Stimulated activated CD8-positive, alpha-beta memory T cell treated with anti-CD3 and anti-CD28 coated beads, Interleukin-12 subunit alpha, Interleukin-12 subunit beta, amount 100 ng/mL, for 4 hours (primary cell): ENCODE measurements at places on chromosomes 4 and X.

DNA sequence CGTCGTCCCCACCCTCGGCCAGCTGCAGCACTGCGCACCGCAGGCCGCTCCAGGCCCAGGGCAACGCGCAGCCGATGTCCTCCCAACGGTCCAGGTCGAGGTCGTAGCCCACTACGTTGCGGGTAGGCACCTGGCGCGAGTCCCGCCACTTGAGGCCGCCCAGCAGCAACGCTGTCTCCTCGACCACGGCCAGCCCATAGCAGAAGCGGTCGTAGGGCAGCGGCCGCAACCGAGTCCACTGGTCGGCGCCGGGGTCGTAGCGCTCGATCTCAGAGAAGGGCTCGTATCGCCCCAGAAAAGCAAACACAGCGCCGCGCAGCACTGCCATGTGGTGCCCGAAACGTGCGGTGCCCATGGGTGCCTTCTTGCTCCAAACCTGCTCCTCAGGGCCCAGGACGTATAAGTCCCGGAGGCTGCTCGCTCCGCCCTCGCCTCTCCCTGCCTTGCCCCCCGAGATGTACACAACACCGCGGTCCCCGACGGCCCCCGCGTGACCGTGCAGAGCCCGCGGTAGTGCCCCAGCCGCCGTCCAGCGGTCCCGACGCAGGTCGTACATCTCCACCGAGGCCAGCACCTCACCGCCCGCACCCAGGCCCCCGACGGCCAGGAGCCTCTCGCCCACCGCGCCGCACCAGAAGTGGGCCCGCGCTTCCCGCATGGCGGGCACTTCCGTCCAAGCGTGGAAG lies 2.1 kb downstream of the KLHL34 start:
- no peak for DNase-seq

- DNase-seq: no peak
Observed at GRCh38 chr4:40559585-40560465, 69.8 kb downstream of the RBM47 start.

DNA sequence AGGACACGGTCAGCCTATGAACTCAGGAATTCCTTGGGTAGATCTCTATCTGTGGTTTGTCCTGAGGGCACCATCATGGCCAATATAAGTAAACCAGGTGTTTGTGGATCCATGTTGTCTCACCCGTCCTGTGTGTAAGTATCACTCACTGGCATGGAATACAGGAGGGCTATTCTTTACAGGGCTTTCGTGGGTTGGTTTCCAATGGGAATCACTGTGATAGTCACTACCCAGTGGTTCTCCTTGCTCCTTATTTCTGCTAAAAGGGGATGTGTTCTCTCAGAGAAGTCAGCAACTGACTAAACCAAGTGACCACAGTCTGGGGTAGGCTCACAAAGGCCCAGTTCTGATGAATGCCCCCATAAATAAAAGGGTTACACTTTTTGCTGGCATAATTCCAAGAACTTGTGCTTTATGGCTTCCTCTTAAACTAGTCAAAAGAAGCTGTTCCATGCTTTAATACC lies 236.7 kb upstream of the JADE1 start:
- DNase-seq: no peak

- DNase-seq: no peak
Observed at GRCh38 chr4:82057990-82058544, 315.7 kb downstream of the HNRNPD start.

GRCh38 chrX:12999422-12999821 lies 24.5 kb downstream of the TMSB4X start:
- DNase-seq: no peak

GRCh38 chrX:58051346-58051745 lies 141.1 kb upstream of the ZXDA start:
- no peak for DNase-seq

DNA sequence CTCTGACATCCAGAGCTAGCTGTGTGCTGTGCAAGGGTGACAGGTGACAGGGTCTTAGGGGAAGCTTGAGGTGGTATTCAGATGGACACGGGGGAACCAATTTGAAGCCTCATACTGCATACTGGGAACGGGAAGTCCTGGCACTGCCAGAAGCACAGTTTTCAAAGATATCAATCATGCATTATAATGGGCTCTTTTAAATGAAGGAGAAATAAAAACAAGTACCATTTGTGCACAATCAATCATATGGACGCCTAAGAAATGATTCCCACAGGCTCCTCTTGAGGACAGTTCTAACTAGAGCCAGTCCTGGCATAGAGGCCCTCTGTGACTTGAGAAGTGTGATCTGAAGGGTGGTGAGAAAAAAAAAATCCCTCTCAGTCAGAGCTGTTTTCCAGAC lies 50.9 kb downstream of the TSC22D3 start:
- no peak for DNase-seq

DNA sequence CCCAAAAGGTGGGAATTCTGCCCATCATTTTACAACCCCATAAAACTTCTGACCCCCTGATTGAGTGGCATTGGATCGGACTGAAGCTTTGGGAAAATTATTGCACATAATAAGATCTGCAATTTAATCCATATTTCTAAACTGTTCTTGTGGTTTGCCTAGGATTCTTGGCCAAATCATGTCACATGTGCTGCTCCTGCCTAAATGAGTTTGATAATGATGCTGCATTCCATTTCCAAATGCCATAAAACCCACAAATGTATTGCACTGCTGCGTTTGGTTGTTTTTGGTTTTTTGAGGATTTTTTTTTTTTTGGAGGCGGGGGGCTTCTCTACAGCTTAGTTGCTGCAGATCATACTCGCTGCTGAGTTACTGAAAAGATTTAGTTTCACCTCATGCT lies 153.6 kb downstream of the QDPR start:
- no peak for DNase-seq

GRCh38 chr4:41043465-41043864 lies 170.9 kb downstream of the APBB2 start:
- no peak for DNase-seq

- no peak for DNase-seq
Observed at GRCh38 chr4:169379688-169380087, 108.9 kb upstream of the SH3RF1 start.

DNA sequence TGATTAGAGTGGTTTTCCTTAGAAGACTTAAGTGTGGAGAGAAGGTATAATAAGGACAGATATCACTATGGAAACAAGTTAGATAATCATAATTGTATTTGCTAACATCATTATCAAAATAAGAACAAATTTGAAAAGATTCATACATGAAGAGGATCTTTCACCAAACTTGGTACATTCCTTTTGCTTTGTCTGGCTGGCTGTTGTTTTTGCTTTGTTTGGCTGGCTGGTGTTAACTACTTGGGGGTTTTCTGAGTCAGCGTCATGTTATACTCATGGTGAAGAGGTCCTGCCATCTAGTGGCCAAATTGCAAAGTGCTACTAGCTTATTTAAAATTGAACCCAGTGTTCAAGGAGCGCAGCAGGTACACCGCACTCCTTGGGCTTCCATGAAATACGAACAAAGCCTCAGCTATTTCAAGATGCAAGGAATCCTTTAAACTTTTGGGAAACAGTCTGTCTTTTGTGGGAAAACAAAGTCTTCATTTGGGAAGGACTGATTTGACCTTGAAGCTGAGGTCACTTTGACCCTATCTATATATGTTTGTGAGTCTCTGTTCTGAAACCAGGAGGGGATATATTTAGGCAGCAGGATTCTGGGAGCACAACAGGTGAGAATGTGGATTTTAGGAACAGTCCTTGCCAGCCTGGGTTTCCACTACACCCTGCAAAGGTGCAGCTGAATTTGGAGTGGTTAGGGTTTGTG lies 129.7 kb downstream of the PLS3 start:
- DNase-seq: no peak

DNA sequence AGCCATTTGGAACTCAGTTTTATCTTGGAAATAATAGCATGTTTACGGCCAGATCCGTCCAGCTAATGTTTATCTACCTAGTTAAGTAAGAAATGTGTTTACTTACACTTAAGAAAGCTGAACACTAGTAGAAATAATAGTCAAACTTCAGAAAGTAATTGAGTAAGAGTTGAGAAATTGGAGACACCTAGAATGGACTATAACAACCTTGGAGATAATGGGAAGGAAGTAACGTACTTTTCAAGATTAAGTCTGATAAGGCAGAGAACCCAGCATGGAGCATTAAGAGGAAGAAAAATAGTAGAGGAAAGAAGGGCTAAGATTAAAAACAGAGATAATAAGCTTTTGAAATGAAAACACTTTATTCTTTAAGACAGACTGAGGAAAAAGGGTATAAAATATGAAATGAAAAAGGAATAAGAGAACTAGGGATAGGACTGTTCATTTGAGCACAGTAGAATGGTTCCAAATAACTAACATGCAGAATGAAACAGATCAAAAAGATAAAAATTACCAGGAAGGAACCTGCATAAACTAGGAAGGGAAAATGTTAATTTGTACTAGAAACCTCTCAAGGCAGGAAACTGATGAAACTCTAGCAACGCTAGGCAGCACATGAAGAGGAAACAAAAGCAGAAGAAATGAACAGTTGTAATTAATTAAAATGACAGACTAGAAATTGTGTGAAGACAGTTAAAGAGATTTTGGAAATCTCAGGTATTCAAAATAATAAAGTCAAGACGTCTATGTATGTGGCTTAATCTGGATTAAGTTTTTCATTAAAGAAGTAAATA lies 71.7 kb downstream of the FBXW7 start:
- DNase-seq: no peak

DNA sequence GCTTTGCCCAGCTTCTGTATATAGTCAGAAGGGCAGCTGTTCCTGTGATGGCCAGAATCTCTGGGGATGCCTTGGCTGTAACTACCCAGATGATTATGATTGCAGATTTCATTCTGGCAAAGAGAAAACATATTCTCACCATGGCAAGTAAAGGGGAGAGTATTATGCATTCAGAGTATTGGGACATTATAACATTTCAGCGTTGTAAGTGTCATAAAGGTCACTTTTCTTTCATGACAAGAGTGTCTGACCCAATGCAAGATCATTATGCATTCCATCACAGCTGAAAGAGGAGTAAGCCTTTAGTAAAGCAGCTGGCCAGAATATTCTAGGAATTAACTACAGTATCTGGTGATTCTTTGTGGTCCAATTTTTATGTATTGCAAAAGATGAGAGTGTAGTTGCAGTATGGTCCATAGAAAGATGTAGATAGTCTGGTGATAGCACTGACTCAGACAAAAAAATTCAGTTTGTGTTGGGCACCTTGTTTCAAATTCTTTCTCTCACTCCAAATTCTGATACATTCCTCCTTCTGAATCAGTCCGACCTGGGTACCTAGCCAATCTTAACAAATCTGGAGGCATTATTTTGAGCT lies 2366.3 kb downstream of the PCDH7 start:
- no peak for DNase-seq

- DNase-seq: no peak
Observed at GRCh38 chrX:8453611-8454010, 11.0 kb upstream of the VCX3B start.

GRCh38 chr4:150379454-150379853 lies 202.5 kb upstream of the MAB21L2 start:
- DNase-seq: no peak

GRCh38 chr4:185101354-185101890 lies 41.6 kb upstream of the SLC25A4 start:
- no peak for DNase-seq

DNA sequence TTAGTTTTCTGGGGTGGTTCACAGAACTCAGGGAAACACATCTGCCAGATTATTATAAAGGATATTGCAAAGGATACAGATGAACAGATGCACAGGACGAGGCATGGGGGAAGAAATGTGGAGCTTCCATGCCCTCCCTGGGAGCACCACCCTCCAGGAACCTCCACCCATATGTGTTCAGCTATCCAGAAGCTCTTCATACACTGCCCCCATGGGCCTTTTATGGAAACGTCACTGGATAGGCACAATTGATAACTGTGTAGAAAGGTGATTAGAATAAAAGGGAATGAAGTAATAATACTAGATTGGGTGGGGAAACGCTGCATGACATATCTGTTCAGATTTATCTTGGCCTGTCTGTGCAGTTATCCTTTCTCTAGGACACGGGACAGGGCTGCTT lies 357.9 kb downstream of the HS3ST1 start:
- DNase-seq: no peak

DNA sequence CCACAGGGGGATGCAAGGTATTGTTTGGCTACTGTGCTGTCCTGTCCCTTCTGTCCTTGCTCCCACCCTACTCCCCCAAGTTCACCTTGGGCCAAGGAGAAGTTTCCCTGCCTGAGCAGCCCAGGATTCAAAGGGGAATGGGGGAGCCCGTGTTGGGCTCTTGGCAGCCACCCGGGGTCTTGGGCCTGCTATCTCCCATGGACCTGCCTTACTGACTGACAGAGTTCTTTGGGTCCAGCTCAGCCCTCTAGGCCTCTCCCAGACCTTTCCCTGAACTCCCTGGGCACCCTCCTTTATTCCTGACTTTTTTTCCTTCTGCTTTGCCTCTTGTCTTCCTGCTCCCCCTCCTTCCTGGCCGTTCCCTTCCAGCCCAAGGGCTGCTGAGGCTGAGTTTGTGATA lies 67.4 kb downstream of the STARD8 start:
- no peak for DNase-seq

DNA sequence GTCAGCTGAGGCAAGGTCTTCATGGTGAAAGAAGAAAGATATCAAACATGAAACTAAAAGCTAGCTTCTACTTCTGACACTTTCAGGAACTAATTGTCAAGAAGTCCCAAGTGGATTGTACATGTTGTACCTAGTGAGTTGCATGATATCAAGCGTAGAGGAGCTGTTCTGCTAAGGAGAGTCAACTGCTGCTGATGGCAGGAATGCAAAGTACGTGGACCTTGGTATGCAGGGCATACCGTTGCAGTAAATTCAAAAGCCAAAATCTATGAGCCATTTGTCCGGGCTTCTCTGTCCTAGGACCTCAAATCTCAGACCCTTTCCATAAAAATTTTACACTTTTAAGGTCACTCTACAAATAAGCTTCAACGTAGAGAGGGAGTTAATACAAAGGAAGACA lies 446.2 kb downstream of the KCTD8 start:
- no peak for DNase-seq

GRCh38 chrX:149641432-149641831 lies 9.8 kb upstream of the TMEM185A start:
- DNase-seq: no peak
